Suprapubic skin (tissue), 4 donors: ENCODE measurements at places on chromosomes 6 and 20. TPM values are rescaled to one million over a fixed set of nuclear protein-coding genes. Genes with fewer than 3 reads are reported as not detected.
A peak's percentile ranks its signal among the peaks of the same experiment; 100 is the strongest.

LRRC73 gene
- not detected for total RNA-seq

RWDD2A gene
- 1.5 TPM for total RNA-seq

CYP24A1 gene
- not detected for total RNA-seq

NR2E1 gene
- not detected for total RNA-seq

DNA sequence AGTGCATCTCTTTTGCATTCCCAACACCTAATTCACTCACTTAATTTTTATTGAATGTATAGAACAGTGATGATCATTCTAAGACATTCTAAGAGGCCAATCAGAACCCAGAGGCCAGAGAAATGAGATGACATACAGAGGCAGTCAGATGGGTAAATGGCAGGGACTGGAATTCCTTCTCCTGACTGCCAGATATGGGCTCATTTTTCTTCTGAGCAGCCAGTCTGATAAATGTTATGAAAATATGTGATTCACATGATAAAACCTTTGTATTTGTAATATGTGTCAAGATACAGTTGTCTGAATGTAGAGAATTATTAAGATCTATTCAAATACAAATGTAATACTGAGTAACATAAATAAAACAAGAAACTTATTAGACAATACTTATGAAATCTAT lies 277.8 kb downstream of the EPM2A start:
- no peak for DNase-seq

- peak; percentile 26 for DNase-seq
Measured at GRCh38 chr20:24986436-24987015, 6.0 kb downstream of the APMAP start.

- DNase-seq, result no peak
Measured at GRCh38 chr6:10138917-10139316, 276.0 kb downstream of the TFAP2A start.

DNA sequence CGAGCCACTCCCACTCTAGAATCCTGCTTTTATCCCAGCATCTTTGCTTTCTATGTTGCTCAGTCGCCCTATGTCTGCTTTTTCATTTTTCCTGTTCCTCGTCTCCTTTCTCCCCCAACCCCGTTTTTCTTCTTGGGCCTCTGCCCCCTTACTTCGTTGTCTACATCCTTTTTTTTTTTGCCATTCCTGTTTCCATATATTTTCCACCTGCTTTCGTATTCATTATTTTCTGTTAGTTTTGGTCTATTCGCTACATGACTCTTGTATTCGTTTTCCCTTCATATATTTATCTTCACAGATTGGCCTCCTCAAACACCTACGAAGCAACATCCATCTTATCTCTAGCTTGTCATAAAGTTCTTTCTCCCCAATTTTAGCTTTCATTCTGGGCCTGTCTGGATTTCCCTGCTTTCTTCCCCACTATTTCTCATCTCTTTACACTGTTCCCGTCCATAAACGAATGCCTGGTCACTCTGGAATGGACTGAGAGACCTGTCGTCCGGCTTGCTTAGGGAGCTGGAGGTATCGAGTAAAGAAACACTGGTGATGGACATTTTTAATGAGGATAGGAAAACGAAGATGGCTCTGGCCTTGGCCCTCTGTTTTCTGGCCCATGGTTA lies 915 bp downstream of the PRRC2A start:
- no peak for DNase-seq

DNA sequence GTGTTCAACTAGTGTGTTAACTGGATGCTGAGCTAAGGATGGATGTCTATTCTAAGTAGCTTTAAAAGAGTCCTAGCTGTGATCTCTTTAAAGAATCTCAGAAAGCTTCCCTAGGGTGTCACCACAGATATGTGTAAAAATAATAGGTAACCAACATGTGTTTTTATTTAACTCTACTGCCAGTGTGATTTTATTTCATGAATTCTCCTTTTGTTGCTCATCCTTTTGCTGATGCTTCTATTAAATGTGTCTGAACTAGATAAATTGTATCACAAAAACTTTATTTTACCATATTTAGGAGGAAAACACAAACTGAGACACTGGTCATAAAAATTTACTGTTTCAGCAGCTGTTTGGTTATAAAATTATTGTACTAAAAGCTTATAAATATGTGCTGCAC lies 809.4 kb upstream of the CITED2 start:
- DNase-seq, result no peak

- no peak for DNase-seq
Measured at GRCh38 chr6:42021847-42022754, 28.2 kb upstream of the TAF8 start.

- DNase-seq, result no peak
Measured at GRCh38 chr20:416950-417800, 9.1 kb downstream of the RBCK1 start.

GRCh38 chr6:133553652-133554051 lies 312.5 kb downstream of the EYA4 start:
- no peak for DNase-seq

DNA sequence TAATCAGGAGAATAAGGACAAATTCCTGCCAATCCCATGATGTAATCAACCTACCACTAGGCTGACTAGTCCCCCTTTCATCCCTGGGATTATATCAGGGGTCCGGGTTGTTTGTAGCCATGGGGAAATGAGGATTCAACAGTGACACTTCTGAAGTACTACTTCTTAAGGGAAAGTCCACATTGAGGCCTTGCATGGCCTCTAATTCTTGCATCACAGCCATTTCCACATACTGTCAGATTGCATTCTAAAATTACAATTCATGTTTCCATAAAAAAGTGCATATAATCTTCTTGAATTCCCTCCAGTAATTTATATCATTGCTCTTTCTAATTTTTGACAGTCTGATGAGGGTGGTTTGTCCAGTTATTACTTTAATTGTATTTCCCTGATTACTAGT lies 184.2 kb downstream of the PHF3 start:
- no peak for DNase-seq

DNA sequence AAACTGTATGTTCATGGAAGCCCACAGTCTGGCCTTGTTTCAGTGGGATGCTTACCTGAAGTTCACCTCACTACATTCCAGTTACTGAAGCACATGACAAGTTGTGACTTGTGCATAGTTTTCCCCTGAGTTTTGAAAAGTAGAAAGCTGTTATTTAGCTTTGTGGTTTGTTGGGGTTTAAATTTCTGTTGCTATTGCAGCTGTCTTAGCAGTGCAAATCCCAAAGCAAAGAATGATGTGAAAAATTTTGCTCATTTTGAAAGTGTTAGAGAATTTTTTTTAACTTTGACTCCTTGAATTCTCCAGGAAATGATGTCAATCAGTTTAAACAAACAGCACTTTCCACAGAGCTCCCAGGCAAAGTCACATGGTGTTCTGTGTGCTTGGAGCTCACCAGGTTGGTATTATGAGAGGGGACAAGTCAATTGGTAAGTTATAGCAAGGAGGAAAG lies 268.4 kb downstream of the ADGRG6 start:
- DNase-seq, result no peak

- peak; percentile 87 for DNase-seq
Measured at GRCh38 chr6:33313709-33314514, at the start of gene TAPBP. Gene TAPBP, minus strand, starts transcription at chr6:33314078. Its CDS starts 37 bp downstream, at chr6:33314041.

DNA sequence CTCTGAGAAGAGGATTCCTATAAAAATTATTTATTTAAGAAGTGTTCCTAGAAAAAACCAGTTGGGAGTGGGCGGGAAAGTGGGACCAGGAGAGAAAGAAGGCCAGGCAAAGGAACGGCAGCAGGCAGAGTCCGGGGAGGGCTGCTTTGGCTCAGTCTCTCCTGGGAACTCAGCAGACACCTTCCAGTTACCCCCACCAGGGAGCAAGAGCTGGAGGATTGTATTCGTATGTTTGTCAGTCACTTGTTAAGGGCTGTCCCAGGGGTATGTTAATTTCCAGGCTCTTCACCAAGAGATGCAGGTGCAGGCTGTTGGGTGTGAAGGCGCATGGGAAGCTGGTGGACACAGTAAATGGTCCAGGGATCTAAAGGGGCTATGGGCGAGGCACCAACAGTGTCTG lies 53.0 kb upstream of the CHD6 start:
- no peak for DNase-seq

GRCh38 chr6:111604259-111605099 lies 1.2 kb downstream of the TRAF3IP2 start:
- peak; percentile 88 for DNase-seq

DNA sequence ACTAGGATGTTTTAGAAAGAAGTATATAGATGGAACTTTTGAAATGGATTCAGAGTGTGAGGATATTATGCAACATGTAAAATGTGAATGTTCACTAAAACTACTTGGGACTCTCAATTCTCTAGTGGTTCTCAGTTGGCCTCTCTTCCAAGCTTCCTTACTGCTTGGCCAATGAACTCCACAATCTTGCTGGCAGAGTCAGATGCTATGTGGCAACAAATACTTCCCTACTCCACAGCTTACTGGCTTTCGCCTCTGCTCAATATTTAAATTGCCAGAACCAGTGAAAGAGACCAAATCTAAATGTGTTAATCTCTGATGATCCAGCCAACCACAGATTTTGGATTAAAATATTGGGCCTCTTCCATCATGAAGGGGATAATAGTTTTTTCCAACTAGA lies 138.4 kb downstream of the HTR1B start:
- no peak for DNase-seq

- peak; percentile 57 for DNase-seq
Measured at GRCh38 chr20:19253916-19254820, 41.7 kb downstream of the SLC24A3 start.

DNA sequence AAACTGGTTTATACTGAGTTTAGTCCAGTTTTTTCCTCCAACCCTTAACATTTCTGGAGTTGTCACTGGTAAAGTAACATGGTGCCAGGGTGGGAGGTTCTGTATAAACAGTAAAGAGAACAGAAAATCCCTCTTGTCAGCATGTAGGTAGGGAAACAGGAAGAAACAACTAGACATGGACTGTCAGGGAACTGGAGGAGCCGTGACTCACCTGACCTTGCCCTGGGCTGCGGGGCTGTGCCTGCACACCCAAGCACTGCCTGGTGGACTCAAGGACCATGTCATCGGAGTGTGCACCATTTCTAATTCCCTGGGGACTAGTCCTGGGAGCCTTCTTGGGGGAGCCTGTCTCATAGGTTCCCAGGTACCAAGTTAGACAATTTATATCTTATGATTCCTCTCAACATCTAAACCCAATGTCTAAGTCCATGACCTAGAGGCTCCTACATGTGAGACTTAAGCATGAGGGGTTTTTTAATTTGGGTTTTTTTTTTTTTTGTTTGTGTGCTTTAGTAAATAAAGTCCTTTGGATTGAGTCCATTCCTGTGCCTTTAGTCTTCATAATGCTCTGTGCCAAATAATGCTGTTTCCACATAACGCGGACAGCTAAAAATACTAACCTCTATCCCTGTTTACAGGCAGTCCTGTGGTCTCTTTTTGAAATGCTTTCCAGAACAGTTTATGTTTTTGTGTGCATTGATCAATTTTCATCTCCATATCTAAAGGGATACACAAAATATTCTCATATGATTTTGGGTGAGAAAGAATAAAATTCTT lies 136.9 kb upstream of the SUPT3H start:
- DNase-seq, result no peak

DNA sequence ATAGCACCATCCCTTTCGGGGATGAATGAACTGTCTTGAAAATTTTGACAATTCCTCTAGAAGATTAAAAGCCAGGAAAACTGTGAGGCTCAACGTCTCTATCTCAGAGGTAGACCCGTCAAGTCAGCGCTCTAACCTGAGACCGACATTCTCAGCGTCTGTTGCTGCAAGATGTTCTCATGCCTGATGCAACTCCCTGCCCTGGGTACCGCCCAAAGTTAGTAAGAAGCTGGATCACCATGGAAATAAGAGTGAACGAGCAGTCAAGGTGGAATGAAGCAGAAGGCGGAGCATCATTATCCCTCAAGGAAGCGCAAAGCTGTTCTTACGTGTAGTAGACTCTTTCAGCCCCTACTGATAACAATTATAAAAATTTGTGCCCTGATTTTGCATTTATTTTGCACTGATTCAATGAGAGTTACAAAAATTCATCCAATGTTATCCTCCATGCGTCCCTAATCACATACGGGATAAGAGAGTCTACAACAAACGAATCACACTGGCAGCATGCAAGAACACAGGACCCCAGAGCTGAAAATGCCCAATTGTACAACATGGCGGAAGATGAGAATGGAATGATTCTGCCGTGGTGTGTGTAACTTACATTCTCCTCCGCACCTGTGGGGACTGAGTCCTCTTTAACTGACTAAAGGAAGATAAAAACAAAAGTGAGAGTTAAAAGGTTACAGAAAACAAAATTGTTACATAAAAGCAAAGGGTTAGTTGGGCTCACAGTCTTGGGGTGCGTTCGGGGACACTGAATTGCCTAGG lies 95.4 kb downstream of the BCAS1 start:
- no peak for DNase-seq

DNA sequence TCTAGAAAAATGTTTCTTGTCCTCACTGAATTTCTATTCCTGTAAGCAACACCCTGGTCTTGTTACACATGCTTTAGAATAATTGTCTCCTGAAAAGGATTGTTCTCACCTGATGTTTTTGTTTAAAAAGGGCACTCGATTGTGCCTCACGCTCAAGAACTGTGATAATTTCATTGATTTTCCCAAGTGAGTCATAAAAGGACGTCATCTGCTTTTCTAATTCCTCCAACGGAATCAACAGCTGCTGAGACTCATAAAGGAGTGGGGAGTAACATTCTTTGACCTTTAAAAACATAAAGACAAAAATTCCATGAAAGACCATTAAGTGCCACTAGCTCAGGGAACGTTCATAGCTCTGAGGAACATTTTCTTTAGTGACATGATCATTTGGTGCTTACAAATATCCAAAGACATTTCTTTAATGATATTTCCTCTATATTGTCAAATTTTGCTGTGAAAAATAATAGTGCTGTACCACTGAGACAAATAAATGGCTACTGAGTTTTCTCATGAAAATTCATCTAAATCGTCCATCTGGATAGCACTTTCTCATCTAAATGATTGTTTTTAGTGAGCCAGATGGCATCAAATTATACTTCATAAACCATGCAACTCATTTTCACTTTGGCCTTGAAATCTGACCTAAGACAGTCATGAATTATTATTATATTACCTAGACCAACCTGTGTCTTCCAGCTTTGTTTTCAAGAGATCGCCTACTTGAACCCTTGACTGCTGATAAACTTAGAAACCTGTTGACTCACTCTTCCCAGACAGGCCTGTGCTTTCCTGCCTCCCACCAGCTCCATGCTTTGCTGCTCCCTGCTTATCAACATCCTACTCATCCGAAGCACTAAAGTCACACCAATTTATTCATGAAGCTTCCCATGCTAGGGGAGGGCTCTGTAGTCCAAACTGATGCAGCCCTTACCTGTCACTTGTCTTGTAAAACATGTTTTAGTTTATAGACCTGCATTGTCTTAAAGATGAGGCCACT lies 178.2 kb downstream of the SYNE1 start:
- DNase-seq, result no peak

DNA sequence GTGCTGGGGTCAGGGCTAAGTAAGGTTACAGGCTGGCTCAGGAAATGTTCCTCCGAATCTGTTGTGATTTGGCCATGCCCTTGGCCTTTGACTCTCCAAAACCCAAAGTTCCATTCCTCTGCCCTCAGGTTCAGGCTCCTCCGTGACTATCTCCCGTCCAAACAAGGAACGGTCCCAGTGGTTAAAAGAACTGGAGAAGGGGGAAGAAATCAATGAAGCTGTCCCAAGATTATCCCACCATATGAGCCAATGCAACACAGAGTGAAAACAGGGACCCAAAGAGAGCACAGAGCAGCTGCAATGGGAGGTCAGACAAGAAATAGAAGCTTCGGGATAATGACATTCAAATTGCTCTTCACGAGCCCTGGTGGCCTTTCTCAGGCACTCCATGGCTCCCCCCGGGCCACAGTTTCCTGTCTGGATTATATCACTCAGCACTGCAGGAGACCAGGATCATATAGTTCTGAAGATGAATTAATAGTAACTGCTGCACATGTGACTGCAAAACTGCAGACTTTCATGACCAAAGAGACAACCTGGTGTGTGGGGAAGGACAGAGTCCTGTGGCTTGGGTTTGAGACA lies 211.3 kb downstream of the ZNF217 start:
- no peak for DNase-seq
